ENCODE measurements at places on chromosomes 11 and 22. TPM values are rescaled to one million over a fixed set of nuclear protein-coding genes. Genes with fewer than 3 reads are reported as not detected.
A peak's percentile ranks its signal among the peaks of the same experiment; 100 is the strongest.

ZW10 gene
- 26.0 TPM for total RNA-seq

SMTNL1 gene
- total RNA-seq, result not detected

GRM5 gene
- not detected for total RNA-seq

SAAL1 gene
- 43.5 TPM for total RNA-seq

NRXN2 gene
- 4.8 TPM for total RNA-seq

C22orf31 gene
- total RNA-seq, result not detected

DNA sequence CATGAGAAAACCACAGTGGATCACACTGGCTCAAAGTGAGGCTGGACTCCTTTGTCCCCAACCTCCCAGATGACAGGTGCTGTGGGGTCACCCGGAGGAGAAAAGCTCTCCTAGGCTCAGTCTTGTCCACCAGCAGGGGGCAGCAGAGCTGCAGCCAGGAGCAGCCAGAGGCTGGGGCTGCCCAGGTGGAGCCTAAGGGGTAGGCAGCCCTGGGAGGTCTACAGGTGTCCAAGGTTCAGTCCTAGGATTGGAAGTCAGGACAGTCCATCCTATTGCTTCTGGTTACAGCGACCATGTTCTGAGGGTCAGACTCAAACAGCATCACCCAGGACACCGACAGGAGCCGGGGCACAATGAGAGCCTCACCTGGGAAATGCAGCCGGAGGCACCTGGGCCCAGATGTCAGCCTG, 77.6 kb upstream of the IGLL5 start:
- no peaks in the 10 kb centered on the region for H3K4me1 ChIP-seq
- no peaks in the 10 kb centered on the region for H3K36me3 ChIP-seq
- peaks cover 3% of the 10 kb centered on the region for H3K27me3 ChIP-seq
- no peak overlapping the region for H3K4me3 ChIP-seq
- H3K27ac ChIP-seq, result no peak overlapping the region
- DNase-seq, result peak; percentile 80

GRCh38 chr22:45975164-45976161, 1.5 kb downstream of the WNT7B start:
- H3K27ac ChIP-seq, result no peak overlapping the region
- H3K4me1 ChIP-seq, result peaks cover 2% of the 10 kb centered on the region
- peaks cover 69% of the 10 kb centered on the region for H3K27me3 ChIP-seq
- H3K4me3 ChIP-seq, result peak overlapping the region; percentile 67
- 0 out of 2 replicates have a peak, but pooled peaks cover 2% of the 10 kb centered on the region for H3K36me3 ChIP-seq

DNA sequence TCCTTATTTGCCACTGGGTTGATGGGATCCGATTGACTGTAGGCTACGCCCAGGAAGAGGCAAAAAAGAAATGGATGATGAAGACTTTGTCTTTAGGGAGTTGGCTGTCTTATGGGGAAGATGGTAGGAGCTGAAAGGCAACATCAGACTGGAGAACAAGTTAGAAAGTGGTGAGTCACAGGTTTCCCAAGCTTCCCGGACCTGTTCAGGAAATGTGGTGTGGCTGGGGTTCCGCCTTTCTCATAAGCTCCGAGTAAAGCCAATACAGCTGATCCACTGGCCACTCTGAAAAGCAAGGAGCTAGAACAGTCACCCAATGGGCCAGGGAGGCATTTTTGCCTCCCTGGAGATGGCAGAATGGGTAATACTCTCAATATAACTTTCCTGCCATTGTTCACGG, 194.5 kb downstream of the SNX19 start:
- no peaks in the 10 kb centered on the region for H3K36me3 ChIP-seq
- no peaks in the 10 kb centered on the region for H3K4me1 ChIP-seq
- DNase-seq, result no peak
- no peak overlapping the region for H3K27ac ChIP-seq

- no peak overlapping the region for H3K4me3 ChIP-seq
- no peak for DNase-seq
- H3K27ac ChIP-seq, result no peak overlapping the region
- H3K27me3 ChIP-seq, result peaks cover 30% of the 10 kb centered on the region
- H3K4me1 ChIP-seq, result no peaks in the 10 kb centered on the region
- H3K36me3 ChIP-seq, result no peaks in the 10 kb centered on the region
Observed at GRCh38 chr11:117793583-117793982, 3.4 kb downstream of the DSCAML1 start.

DNA sequence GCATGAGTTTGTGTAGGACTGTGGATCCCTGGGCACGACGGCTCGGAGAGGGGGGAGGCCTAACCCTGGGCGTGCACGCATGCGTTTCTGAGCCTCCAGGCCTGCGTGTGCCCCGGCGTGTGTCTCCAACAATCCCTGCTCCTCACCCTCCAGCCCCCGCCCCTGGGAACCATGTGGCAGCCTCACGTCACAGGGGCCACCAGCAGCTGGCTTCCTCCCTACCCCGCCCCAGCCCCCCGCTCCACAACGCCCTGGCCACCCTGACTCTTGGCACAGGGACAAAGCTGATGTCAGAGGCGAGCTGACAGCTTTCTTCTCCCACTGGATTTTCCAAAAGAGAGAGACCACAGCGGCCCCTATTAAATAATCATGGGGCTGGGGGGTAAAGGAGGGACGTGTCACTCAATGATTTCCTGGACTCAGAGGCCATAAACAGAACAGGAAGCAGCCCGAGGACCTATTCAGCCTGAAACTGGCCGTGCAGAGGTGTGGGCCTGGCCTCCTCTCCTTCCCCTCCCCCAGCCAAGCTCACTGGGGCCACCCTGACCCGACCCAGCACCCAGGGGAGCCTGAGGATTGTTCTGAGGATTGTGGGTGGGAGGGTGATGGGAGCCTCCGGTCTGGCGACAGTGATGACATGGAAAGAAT, 6.8 kb upstream of the LIF start:
- H3K4me3 ChIP-seq, result no peak overlapping the region
- no peak overlapping the region for H3K27ac ChIP-seq
- peaks cover 3% of the 10 kb centered on the region for H3K4me1 ChIP-seq
- H3K36me3 ChIP-seq, result no peaks in the 10 kb centered on the region
- no peak for DNase-seq
- no peaks in the 10 kb centered on the region for H3K27me3 ChIP-seq

GRCh38 chr22:35616043-35616442, 1.1 kb downstream of the MB start:
- no peaks in the 10 kb centered on the region for H3K27me3 ChIP-seq
- DNase-seq, result no peak
- no peak overlapping the region for H3K4me3 ChIP-seq

- H3K36me3 ChIP-seq, result peaks cover 55% of the 10 kb centered on the region
- peaks cover 6% of the 10 kb centered on the region for H3K27me3 ChIP-seq
- DNase-seq, result no peak
- peak overlapping the region; percentile 97 for H3K4me3 ChIP-seq
- peaks cover 9% of the 10 kb centered on the region for H3K4me1 ChIP-seq
- no peak overlapping the region for H3K27ac ChIP-seq
Observed at GRCh38 chr11:65887723-65888162, 528 bp downstream of the FIBP start.

- DNase-seq, result no peak
- H3K27me3 ChIP-seq, result no peaks in the 10 kb centered on the region
- H3K36me3 ChIP-seq, result peaks cover 22% of the 10 kb centered on the region
Observed at GRCh38 chr22:24037851-24038765, 27.0 kb downstream of the CABIN1 start.

- H3K4me3 ChIP-seq, result no peak overlapping the region
- no peaks in the 10 kb centered on the region for H3K4me1 ChIP-seq
- H3K36me3 ChIP-seq, result no peaks in the 10 kb centered on the region
- H3K27me3 ChIP-seq, result no peaks in the 10 kb centered on the region
- no peak for DNase-seq
- H3K27ac ChIP-seq, result no peak overlapping the region
Observed at GRCh38 chr22:35725521-35725920, 7.8 kb downstream of the APOL5 start.

GRCh38 chr11:9249252-9249651, 15.9 kb downstream of the DENND5A start:
- no peak overlapping the region for H3K4me3 ChIP-seq
- H3K27ac ChIP-seq, result no peak overlapping the region
- no peak for DNase-seq
- H3K4me1 ChIP-seq, result no peaks in the 10 kb centered on the region
- H3K36me3 ChIP-seq, result no peaks in the 10 kb centered on the region

GRCh38 chr11:101863361-101863760, 51.4 kb upstream of the CEP126 start:
- no peak for DNase-seq
- H3K36me3 ChIP-seq, result peaks cover 4% of the 10 kb centered on the region
- no peaks in the 10 kb centered on the region for H3K27me3 ChIP-seq
- no peak overlapping the region for H3K4me3 ChIP-seq
- H3K4me1 ChIP-seq, result no peaks in the 10 kb centered on the region

GRCh38 chr11:94731880-94732601, 36.1 kb upstream of the AMOTL1 start:
- H3K27ac ChIP-seq, result no peak overlapping the region
- peaks cover 19% of the 10 kb centered on the region for H3K4me1 ChIP-seq
- no peaks in the 10 kb centered on the region for H3K36me3 ChIP-seq

GRCh38 chr22:37162221-37163095, 12.7 kb upstream of the IL2RB start:
- H3K27me3 ChIP-seq, result no peaks in the 10 kb centered on the region
- H3K4me3 ChIP-seq, result no peak overlapping the region
- H3K27ac ChIP-seq, result no peak overlapping the region

DNA sequence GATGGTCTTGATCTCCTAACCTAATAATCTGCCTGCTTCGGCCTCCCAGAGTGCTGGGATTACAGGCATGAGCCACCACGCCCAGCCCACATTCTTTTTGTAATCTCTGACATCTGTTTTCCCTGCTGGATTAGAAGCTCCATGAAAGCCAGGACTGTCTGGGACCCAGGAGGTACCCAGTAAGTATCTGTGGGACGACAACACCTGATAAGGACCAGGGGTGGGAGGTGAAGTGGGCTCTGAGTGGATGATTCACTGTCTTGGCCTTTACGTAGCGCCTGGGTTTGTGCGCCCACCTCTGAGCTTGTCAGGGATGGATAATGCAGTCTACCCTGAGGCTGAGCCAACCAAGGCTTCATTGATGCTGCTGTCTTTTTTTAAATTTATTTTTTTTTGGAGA, 118.8 kb downstream of the ABTB2 start:
- peaks cover 1% of the 10 kb centered on the region for H3K4me1 ChIP-seq
- H3K36me3 ChIP-seq, result no peaks in the 10 kb centered on the region
- no peaks in the 10 kb centered on the region for H3K27me3 ChIP-seq
- H3K27ac ChIP-seq, result no peak overlapping the region
- DNase-seq, result no peak

DNA sequence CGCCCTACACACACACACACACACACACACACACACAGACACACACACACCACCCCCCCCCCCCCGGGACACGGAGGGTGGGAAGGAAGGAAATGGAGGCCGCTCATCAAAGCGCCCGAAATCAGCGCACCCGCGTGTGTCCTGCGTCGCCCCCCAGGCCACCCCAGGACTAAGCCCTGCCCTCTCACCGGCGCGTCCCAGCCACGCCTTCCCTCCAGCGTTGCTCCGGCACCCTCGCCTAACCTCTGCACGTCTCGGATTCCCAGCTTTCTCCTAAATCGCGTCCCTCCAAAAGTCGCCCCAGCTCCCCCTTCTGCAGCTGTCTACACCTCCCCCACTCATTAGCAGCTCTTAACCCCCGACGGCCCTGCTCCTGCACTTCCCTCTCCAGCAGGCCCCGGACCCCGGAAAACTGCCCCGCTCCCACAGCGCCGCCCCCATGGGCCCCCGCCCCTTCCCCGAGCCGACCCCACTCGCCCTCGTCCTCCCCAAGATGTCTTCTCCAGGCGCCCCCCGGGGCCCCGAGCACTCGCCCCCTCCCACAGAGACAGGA, 557 bp downstream of the PACSIN2 start:
- H3K4me1 ChIP-seq, result peaks cover 8% of the 10 kb centered on the region
- peak; percentile 56 for DNase-seq
- H3K4me3 ChIP-seq, result peak overlapping the region; percentile 96

- H3K27ac ChIP-seq, result no peak overlapping the region
- no peak for DNase-seq
- H3K4me1 ChIP-seq, result no peaks in the 10 kb centered on the region
- no peak overlapping the region for H3K4me3 ChIP-seq
- peaks cover 68% of the 10 kb centered on the region for H3K36me3 ChIP-seq
Observed at GRCh38 chr11:20080032-20080685, 80.1 kb downstream of the DBX1 start.

DNA sequence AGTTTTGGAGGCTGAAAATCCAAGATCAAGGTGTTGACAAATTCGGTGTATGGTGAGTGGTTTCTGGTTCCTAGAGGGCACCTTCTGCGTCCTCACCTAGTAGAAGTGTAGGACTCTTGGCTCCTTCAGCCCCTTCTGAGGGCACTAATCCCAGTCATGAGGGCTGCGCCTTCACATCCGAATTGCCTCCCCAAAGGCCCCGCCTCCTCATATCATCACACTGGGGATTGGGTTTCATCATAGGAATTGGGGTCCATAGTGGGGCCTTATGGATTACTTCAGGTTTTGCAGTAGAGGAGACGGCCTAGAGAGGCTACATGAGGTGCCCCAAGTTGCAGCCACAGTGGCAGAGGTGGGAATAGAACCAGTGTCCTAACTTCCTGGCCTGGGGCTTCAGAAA, 87.1 kb downstream of the CEP164 start:
- H3K4me3 ChIP-seq, result no peak overlapping the region
- no peak overlapping the region for H3K27ac ChIP-seq
- no peaks in the 10 kb centered on the region for H3K4me1 ChIP-seq
- DNase-seq, result no peak

DNA sequence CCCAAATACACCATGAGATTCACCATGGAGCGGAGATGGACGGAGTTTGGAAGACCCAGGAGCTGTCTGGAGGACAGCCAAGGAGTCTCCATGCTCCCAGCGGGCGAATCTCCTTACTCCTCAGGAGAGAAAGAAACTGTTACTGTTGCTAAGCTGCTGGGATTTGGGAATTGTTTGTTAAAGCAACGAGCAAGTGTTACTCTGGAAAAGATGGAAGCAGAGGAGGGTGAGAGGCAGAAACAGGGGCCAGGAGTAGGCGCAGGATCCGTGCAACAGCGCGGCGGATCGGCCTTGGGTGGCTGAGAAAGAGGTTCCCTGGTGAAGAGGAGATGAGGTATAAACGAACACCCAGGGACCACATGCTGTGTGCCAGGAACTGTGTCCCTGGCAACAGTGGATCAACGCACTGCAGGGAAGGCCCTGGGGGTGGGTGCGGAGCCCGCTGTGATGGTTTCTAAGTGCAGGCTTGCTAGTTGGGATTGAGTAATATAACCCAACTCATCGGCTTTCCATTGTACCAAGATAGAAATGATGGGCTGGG, 1436.4 kb downstream of the BRD1 start:
- no peak overlapping the region for H3K27ac ChIP-seq
- H3K27me3 ChIP-seq, result no peaks in the 10 kb centered on the region
- no peak for DNase-seq
- no peak overlapping the region for H3K4me3 ChIP-seq
